ENCODE measurements at places on chromosomes 7 and 10.

DNA sequence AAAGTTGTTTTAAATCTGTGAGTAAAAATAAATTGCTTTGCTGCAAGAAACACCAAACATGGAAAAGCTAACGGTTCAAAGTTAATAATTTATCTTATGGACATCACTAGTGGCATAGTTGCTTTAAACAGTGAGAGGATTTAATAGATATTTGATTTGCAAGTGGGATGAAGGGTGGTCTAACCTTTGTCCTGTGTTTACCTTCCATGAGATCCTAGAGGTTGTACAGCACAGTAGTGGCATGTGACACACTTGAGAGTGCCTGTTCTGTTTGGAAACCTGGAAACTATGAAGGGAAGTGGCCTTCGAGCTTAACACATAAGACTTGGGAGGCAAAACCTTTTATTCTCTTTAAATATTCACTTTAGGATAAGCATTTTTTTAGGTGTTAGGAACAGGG, 16.0 kb downstream of the EGFR start:
- no peak for DNase-seq

GRCh38 chr7:117715784-117716445, 157.3 kb downstream of the CTTNBP2 start:
- DNase-seq: no peak

DNA sequence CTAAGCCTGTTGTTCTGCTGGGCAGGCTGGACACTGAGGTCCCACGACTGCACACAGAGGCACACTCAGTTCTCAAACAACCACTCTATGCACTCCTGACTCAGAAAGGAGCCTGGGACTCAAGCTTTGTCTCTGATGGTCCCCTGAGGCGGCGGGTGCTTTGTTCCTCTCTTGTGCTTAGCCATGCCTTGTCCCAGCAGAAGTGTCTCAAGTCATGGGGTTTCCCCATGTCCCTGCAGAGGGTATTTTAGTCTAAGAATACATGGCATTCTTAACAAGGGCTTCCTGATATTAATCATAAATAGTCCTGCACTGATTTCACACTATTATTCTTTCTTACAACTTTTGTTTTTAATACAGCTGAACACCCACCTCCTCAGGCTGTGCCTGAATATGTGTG, 72.5 kb downstream of the CXCL12 start:
- no peak for DNase-seq

DNA sequence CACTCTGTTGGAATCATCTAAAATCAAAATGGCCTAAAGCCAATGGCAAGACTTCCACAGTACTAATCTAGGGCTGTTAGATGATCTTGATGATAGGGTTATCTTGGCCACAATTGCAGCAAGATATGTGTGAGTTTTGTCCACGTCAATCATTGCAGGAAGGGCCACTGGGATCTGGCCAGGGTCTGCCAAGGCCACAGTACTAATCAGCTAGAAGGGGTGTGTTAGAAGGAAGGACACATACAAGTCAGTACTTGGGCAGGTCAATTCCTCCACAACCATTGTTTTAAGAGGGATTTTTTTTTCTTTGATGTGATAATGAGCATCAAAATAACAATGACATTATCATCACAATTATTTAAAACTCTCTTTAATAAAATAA, 1.6 kb downstream of the LMOD2 start:
- DNase-seq: no peak
